ENCODE measurements at places on chromosomes 11 and 22.

- no peak for DNase-seq
These were observed 6.7 kb upstream of the VSIG10L2 start for GRCh38 chr11:125939081-125939521.

GRCh38 chr22:21629255-21630149 is at the start of gene YDJC:
TSS of gene YDJC (minus strand) at chr22:21630022. CDS start at chr22:21630014, 8 bp downstream.
- peak; percentile 90 for DNase-seq

- no peak for DNase-seq
These were observed 419.2 kb downstream of the AASDHPPT start for GRCh38 chr11:106496677-106497076.

DNA sequence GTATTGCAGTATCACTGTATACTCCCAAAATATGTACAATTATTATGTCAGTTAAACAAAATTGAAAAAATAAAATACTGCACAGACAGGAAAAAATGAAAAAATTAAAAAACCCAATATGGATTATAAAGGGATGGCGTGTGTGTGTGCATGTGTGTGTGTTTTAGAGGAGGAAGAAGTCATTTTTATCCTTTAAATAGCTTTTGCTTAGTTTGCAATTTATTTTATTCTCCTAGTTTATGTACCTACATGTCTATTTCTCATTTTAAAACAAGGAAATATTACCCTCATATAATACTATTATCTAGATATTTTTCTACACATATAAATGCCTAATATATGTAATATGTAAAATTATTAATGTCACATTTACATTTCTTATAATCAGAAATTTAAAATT is 1144.3 kb downstream of the LRRC4C start:
- no peak for DNase-seq

GRCh38 chr11:70307176-70307575 is 36.7 kb downstream of the PPFIA1 start:
- no peak for DNase-seq

DNA sequence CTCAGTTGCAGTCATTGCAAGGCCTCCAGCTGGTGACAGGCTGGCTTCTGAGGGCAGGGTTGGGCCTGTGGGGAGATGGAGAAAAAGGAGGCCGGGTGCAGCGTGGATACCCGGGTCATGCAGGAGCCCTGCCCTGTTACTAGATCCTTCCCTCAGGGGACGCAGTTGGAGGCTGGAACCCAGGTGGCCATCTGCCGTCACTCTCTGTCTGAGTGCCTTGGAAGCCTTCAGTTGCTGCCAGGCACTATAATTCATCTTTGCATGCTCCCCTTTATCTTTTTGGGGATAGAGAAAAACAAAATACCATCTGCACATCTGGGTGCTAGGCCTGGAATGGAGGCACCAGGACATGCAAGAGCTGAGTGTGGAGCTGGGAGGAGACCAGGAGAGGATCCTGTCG is 82.7 kb downstream of the TP53I11 start:
- no peak for DNase-seq

GRCh38 chr11:65810046-65810868 is 23.4 kb downstream of the OVOL1 start:
- DNase-seq: no peak

- DNase-seq: no peak
These were observed 882 bp downstream of the ANO1 start for GRCh38 chr11:70078781-70079616.

DNA sequence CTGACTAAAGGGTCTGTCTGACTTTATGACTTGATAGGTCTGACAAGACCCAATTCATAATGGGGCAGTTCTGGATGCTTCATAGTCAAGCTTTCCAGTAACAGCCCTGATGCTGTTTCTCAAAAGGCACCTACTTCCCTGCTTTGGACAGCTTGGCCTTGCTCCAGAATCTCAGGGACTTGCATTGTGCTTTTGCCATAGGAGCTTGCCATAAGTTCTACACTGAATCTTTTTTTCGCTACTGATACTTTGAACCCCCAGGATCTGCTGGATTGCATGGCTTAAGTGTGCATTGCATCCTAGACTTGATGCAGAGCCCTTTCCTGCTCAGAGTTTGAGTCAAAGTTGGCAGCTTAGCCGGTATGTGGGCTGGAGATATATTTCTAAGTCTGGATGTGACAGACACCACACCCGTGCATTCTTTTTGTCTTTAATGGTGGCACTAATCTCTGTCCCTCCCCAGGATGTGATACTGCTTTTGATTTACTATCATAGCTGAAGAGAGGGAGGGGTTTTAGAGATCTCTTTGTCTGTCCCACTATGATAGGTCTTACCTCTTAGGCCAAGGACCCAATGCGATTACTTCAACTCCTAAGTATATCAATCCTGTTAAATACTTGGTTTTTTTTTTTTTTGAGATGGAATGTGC is 16.9 kb upstream of the SLC3A2 start:
- DNase-seq: no peak

DNA sequence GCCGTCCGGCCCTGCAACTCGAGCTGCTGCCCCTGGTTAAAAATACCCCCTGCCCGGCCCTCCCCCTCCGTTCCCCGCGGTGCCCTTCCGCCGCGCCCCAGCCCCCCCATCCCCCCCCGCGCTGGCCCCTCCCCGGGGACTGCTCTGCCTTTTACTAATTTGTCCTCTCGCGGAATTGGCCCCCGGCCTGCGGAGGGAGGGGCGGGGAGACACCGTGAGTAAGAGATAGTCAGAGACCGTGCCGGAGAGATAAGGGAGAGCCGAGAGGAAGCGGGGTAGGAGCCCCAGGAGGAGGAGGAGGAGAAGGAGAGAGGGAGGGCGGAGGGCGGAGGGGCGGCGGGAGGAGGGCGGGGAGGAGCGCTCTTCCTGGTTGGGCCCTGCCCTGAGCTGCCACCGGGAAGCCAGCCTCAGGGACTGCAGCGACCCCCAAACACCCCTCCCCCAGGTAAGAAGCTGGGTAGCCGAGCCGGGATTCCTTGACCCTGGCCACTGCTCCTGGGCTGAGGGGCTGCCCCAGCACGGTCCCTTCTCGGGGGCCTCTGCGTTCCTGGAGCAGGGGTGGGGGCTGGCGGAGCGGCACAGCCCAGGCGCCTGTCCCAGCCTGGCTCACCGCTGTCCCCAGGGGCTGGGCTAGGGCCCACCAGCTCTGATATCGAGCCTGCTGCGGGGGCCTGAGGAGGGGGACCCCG is at the start of gene CAPN1:
TSS of gene CAPN1 (plus strand) at position 360 of the 689 bp plus-strand sequence. CDS start 774 bp downstream, outside the sequence.
- peak; percentile 89 for DNase-seq

- DNase-seq: no peak
These were observed 821.3 kb upstream of the API5 start for GRCh38 chr11:42490506-42490905.
